ENCODE measurements at places on chromosomes 2 and 18.

- no peak for DNase-seq
Observed at GRCh38 chr2:209845666-209846065, 74.0 kb downstream of the UNC80 start.

DNA sequence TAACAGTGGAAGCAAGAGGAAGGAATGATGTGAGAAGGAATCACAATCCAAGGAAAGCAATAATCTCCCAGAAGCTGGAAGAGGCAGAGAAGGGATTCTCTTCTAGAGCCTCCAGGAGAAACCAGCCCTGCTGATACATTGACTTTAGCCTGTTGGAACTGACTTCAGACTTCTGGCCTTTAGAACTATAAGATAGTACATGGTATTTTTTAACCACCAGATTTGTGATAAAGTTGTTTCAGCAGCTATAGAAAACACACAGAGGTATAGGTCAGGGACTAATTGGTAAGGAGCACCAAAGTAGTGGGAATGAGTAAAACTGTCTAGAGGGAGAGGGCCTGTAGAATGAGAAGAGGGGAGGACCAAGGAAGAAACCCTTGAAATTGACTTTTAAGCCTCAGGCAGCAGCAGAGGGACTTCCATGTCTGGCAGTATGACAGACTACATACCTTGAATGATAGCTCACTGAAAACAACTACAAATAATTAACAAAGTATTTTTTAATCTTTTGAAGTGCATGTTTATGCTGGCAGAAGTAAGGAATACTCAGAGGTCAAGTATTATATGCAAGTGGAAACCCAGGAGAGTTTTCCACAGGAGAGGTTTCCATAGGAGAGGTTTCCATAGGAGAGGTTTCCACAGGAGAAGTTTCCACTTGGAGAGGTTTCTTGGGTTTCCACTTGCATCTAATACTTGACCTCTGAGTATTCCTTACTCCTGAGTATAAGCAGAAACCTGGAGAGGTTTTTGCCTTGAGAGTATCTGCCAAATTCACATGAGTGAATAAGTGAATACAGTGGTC is 33.8 kb upstream of the TMEM17 start:
- DNase-seq: no peak

GRCh38 chr2:201858281-201859184 is 52.2 kb downstream of the CDK15 start:
- DNase-seq: no peak

DNA sequence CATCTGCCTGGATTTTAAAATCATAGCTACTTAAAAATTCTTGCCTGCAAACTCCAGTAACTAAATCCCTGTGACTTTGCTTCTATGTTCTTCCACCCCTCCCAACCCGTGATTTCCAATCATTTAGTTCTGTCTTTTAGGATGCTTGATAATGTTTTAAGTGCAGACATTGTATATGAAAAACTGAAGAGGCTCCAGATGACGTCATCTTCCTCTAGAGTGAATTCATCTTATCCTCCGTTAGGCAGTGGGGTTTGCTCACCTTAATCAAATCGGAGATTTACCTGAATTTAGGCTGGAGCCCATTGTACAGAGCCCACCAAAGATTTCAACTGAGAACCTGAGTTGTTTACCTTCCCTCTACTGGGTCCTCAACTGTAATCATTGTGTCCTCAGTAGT is 10.9 kb downstream of the FBXO48 start:
- no peak for DNase-seq

GRCh38 chr2:161136696-161137324 is 23.4 kb upstream of the TANK start:
- no peak for DNase-seq

GRCh38 chr2:232477751-232478510 is 9.7 kb downstream of the ECEL1 start:
- DNase-seq: no peak
